Left ventricle myocardium superior (tissue), 1 donor: ENCODE measurements at places on chromosomes 5 and 9.

- no peak for DNase-seq
Observed at GRCh38 chr9:88303721-88304451, 84.4 kb upstream of the SPIN1 start.

GRCh38 chr5:78533356-78533755 is 115.2 kb downstream of the LHFPL2 start:
- no peak for DNase-seq

GRCh38 chr5:7848296-7848695 is 2.6 kb downstream of the CFAP90 start:
- DNase-seq: no peak

- no peak for DNase-seq
Observed at GRCh38 chr5:403995-404394, 39.0 kb upstream of the EXOC3 start.

GRCh38 chr9:98333703-98334582 is 78.5 kb upstream of the TBC1D2 start:
- DNase-seq: no peak

DNA sequence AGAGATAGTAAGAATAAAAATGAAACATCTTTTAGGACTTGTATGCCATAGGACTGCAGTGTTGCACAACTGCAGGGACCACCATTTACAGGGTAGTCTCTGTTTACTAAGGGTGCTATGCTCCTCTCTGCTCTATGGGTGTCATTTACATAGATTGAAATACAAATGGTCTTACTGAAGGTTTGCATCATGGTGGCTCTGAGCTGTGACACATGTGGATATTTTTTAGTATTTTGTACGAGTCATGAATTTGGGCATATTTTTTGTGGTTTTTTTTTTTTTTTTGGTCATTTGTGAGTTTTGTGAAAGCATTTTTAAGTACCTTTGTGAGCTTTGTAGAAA is 47.4 kb downstream of the CSNK1G3 start:
- DNase-seq: no peak

DNA sequence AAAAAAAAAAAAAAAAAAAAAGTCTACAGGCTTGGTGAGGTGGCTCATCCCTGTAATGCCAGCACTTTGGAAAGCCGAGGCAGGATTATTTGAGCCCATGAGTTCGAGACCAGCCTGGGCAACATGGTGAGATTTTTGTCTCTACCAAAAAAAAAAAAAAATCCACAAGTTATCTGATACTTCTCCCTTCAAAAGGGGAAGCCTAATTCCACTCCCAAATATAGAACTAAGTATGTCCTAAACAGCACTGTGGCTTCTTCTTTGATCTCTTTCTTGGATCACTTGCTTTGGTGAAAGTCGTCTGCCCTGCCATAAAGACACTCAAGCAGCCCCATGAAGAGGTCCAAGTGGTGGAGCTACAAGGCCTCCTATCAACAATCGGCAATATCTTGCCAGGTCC is 18.8 kb upstream of the STING1 start:
- DNase-seq: no peak

- no peak for DNase-seq
Observed at GRCh38 chr9:70259512-70259802, 679 bp downstream of the SMC5 start.

DNA sequence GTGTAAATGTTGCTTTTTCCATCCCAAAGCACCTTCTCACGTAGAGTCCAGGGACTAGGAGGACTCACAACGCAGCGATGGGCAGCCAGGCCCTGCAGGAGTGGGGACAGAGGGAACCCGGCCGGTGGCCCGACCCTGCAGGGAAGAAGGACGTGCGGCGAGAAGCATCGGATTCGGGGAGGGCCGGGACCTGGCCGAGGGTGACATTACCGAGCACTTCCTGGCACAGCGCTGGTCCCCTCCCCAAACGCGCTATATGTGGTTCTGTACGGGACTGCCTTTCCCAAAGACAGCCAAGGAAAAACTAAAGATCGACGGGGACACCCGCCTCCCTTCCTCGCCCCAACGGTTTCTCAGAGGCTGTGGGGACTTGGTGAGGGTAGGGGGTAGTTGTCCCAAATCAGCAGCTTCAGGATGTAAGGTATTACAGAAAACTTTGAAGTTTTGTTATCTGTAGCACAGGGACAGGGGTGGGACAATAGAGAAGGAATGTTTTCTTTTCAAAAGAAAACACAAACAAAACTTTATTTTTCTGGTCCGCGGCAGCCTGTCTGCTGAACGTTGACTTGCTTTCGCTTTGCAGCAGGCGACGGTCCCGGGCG is 887 bp upstream of the MAP3K1 start:
- DNase-seq: peak; percentile 54

- no peak for DNase-seq
Observed at GRCh38 chr9:81031422-81032029, 657.8 kb downstream of the TLE1 start.

DNA sequence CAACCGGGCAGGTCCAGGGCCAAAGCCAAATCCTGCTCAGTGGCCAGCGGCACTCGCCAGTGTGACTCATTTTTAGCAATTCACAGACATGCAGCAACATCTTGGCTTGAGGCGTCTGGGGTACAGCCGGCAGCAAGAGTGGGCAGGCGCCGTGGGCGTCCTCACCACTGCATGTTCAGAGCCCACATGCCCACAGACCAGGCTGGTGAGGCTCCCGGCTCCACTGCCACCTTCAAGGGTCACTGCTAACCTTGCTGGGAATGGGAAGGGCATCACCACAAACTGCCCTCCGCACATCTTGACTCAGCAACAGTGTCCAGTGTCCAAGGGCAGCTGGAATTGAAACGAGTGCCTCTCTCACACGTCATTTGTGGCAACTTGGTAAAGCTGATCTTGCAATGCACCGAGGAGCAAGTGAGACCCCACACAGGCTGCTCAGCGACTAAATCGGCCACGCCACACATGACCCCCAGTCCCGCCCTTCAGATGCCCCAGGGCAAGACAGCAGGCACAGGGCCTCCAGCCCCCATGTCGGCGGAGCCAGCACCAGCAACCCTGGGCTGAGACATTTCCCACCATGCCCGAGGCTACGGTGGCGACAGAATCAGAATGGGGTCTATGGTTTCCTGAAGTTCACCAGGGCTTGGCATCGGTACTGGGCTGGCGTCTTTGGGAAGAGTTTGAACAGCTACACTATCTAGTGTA is 140.3 kb downstream of the ROR2 start:
- DNase-seq: no peak

GRCh38 chr9:113522858-113523257 is 59.3 kb downstream of the RGS3 start:
- no peak for DNase-seq

- DNase-seq: no peak
Observed at GRCh38 chr5:150529555-150529954, 21.6 kb downstream of the NDST1 start.

DNA sequence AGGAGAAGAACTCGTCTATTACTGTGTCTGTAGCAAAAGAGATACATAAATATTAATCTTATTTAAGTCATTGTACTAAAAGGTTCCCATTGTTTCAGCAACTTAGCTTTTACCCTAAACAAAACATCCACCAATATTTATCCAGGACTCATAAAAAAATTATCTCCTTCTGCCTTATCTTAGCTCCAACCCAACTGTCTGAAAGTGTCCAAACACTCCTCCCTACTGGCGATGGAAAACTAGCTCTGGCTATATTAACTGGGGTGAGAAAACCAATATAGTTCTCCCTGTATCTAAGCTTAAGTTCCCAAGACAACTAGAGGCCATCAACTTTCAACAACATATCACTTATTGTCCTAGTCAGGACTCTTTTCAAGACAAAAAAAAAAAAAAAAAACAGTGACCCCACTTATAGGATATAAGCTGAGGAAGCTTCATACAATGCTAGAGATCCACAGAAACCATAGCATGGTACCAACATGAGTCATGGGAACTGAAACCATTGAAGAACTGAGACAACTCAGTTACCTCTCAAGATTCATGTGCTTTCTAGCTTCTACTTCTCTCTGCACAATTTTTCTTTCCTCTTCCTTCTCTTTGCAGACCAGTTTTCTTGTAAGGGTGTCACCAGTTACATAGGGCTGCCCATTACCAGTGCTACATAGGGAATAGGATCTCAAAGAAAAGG is 150.7 kb upstream of the RASA1 start:
- no peak for DNase-seq

GRCh38 chr5:150778517-150779396 is at the start of gene SMIM3:
Gene SMIM3 (plus strand): TSS chr5:150778757. CDS start chr5:150795441, 16,684 bp downstream.
- peak; percentile 92 for DNase-seq

DNA sequence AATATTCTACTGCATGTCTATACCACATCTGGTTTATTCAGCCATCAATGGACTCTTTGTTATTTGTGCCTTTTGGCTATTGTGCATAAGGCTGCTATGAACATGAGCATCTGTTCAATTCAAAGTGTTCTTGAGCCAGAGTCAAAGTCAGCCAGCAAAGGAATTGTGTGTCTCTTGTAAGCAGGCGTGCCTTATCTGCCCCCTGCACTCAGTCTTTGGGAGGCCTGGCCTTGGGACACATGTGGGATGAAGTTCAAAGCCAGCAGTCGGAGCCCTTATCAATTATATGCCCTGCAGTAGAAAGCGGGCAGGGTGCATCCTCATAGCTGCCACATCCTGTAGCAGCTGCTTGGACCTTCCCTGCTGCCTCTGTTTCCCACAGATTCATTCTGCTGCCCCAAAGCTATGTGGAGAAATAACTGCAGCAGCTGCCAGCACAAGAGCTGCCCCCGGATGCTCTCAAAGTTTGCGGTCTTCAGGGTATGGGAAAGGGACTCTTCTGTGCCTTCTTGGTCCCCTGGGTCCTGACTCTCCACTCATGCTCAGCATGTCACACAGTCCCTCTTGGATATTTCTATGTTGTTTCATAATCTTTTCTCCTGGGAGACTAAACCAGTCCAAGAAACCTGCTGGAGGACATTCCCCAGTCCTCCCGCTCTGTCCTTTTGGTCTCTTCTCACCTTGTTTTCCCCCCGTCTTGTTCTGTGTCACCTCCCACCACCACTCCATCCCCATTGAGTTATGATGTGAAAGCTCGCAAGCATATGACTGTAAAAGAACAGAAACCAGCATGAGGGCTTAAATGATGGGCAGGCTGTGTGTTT is 35.9 kb downstream of the STOM start:
- DNase-seq: no peak

- no peak for DNase-seq
Observed at GRCh38 chr5:118392491-118392890, 595.9 kb downstream of the DTWD2 start.

- no peak for DNase-seq
Observed at GRCh38 chr9:137814436-137814835, 63.1 kb upstream of the CACNA1B start.

DNA sequence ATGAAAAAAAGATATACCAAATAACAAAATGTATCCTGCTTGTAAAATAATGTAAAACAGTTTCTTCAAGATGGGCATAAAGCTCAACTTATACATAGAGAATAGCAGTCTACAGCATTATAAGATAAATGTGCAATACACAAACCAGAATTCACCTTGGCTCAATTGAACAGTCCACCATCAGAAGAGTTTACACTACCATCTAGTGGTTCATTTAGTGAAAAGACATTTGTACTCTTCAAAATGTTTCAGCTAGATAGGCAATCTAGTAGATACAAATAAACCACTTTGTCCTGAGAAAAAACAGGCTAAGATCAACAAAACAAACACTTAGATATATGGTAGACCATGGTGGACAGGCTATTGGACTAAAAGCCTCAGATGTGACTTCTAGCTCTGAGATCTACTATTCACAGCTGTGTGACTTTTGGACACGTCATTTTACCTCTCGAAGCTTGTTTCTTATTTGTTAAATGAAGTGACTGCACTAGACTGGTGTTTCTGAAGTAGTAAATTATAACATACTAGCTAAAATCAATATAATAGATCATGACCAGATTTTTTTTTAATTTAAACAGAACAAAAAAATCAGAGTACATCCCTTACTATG is 22.1 kb upstream of the TPD52L3 start:
- DNase-seq: no peak

GRCh38 chr5:175094461-175094860 is 349.5 kb downstream of the DRD1 start:
- DNase-seq: no peak

GRCh38 chr5:151459680-151460324 is 12.4 kb downstream of the SLC36A1 start:
- no peak for DNase-seq

GRCh38 chr5:139181322-139181730 is 16.8 kb downstream of the SIL1 start:
- DNase-seq: no peak

GRCh38 chr9:13500034-13500433 is 220.5 kb upstream of the MPDZ start:
- DNase-seq: peak; percentile 27

- DNase-seq: no peak
Observed at GRCh38 chr9:100426189-100426529, 784 bp upstream of the MSANTD3 start.

DNA sequence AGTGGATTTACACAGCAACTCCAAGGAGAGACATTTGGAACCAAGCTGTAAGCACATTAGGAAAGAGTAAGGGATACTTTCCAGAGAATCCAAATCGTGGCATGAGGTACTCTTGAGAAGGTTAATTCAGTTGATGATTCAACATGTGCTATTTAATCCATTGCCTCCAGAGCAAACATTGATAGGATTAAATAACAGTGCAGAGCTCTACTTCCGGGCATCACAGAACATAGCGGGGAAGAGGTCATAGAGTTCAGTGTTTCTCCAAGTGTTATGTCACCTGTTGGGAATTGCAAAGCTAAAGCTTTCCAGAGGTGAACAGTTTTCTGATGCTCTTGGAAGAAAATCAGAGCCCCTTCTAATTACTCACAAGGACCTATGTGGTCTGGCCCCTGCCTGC is 127.5 kb downstream of the PPP2R2B start:
- no peak for DNase-seq

DNA sequence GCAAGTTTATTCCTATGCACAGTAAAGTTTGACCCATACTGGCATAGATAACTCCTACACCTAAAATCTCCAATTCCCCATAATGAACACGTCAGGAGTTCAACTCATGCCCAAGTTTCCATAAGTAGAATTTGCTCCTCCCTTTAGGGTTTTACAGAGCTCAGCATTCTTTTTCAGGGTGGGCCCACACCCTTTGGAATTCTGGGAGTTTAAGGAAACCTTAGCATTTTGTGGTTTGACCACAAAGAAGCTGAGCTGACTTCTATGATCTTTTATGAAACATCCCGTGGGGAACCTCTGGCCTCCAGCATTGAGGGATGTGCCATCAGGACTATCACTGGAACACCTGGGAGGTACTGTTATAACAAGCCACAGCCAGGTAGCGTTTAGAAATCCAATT is 220.6 kb upstream of the MAP3K1 start:
- no peak for DNase-seq

GRCh38 chr5:139955616-139956273 is 87.4 kb downstream of the NRG2 start:
- no peak for DNase-seq

DNA sequence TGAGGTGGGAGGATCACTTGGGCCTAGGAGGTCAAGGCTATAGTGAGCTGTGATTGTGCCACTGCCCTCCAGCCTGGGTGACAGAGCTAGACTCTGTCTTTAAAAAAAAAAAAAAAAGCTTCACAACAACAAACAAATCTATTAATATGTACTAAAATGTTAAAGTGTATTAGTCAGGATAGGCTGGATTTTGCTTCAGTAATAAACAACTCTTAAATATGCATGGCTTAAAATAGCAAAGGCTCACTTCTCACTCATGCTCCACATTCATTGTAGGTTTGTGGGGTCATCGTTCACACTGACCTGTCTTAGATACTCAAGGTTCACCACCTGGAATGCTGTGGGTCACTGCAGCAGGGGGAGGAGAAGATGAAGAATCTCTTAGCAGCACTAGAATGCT is 33.8 kb upstream of the COL15A1 start:
- no peak for DNase-seq

- no peak for DNase-seq
Observed at GRCh38 chr5:80796846-80797245, 142.1 kb upstream of the DHFR start.

- DNase-seq: no peak
Observed at GRCh38 chr9:123423311-123423640, 67.3 kb downstream of the CRB2 start.
